Activated CD4-positive, alpha-beta T cell treated with anti-CD3 and anti-CD28 coated beads for 4 hours (primary cell): ENCODE measurements at places on chromosomes 3 and 15.

DNA sequence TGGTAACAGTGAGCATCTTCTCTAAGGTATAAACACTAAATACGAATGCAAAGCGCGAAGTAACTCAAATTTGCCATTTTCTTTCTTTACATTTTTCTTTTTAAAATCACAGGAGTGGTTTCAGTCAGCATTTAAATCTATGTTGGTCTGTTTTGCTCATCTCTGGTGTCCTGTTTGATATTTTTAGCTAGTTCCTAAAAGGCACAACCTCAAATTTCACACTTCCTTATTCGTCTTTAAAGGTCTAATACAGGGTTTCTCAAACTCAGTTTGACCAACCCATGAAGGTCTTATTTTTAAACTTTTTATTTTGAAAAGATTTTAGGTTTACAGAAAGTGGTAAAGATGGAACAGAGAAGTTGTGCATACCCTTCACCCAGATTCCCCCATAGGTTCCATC is 201.1 kb downstream of the MAGI1 start:
- no peak for DNase-seq

DNA sequence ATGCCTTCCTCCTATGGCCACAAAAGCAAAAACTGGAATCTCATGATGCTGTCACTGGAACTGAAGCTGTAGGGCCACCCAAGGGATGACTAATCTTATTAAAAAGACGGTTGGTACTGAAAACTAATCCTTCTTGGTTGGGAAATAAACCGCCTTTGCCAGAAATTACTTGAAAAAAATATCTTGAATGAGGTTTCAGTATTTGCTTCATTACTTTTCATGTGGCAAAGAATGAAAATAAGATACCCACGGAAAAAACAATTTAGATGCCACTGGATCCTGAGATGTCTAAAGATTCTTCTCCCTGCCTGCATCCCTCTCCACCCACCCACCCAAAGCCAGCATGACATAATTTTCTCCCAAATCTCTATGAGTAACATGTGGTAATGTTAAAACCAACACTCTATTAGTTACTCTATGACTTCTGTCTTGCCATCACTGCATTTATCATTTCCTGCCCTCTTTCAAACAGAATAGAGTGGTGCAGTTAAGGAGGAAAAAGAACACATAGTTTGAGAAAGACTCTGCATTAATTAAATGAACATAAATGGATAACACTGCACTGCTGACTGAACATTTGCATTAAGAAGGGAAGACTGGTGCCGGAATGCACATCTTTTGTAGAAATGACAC is 111.8 kb upstream of the DPH6 start:
- no peak for DNase-seq

DNA sequence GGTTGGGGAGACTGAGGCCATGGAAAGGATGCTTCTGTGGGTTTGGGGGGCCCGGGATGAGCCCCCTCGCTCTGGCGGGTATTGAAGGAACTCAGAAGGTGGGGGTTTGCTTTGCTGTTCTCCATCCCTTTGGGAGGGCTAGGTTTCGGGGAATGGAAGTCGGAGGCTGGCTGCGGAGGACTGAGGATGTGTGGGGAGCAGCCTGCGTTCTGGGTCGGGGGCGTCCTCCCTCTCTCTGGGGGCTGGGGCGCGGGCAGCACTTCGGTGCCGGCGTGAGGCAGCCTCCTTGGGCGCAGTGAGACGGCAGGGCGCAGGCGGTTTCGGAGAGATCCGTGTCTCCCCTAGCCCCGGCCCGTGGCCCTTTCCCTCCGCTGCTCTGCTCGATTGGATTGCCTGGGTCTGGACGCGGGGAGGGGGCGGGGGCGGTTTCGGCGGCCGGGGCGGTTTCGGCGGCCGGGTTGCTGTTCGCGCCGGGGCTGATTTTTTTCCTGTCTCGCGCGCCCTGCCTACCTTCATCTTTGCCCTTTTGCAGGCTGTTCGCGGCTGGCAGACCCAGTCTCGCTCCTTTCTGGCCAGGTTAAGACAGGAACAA is 1.4 kb downstream of the PTPRG start:
- no peak for DNase-seq

- peak; percentile 13 for DNase-seq
Observed at GRCh38 chr15:58070801-58071418, 5.4 kb upstream of the ALDH1A2 start.

- DNase-seq, result no peak
Observed at GRCh38 chr3:45777111-45777745, 19.1 kb downstream of the SLC6A20 start.

GRCh38 chr3:19866751-19867347 is 67.2 kb downstream of the EFHB start:
- DNase-seq, result peak; percentile 20

- no peak for DNase-seq
Observed at GRCh38 chr3:17749705-17750293, 7.4 kb upstream of the TBC1D5 start.

- no peak for DNase-seq
Observed at GRCh38 chr3:139306078-139306477, 37.7 kb upstream of the MRPS22 start.

GRCh38 chr3:23805210-23805632 is 534 bp upstream of the UBE2E1 start:
- no peak for DNase-seq

DNA sequence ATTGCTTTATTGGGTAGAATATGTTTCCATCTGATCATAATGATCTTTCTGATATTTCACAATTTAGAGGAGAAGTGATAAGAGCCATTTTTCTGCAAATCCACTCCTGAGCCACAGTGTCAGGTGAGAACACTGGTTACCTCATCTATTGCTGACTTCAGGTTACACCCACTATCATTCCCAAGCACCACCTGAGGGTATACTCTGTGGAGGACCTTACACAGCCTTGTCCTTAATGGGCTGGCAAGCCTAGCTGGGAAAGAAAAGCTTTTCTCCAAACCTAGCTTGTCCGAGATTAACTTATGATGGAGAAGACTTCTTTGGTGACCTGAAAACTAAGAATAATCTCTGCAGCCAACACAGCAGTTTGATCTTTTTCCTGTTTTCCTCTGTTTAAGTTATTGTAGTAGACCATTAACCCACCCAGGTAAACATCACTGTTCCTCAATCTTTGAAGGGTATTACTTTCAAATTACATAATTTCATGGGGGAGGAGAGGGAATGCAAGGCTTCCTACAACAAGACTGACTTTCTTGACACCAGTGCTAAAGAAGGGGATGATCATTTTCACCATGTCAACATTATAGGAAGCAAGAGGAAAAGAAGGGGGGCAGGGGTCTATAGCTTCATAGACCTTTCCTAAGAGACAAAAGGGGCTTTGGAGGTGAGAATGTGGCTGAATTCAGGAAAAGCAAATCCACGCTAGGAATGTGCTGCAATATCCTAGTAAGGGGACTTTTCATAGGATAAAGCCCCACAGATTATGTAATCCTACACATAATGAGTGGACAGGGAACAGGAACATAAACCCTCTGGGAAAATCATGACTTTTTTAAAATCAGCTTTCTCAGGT is 1.7 kb downstream of the NCEH1 start:
- DNase-seq, result no peak

DNA sequence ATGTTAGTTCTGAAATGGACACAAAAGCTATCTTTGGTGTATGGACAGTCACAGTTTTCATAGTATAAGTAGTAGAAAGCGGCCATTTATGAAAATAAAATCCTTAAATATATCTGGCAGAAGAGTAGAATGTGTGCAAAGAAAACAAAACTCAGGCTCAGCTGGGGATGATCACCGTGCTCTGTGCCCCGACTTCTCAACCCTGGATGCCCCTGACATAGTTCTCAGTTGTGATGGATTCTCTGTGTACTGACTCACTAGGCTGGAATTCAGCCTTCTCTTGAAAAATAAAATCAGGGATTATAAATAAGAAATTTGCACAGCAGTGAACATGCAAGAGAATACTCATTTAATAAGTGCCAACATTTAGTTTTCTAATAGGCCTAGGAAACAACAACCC is 925.1 kb upstream of the NR2F2 start:
- no peak for DNase-seq

DNA sequence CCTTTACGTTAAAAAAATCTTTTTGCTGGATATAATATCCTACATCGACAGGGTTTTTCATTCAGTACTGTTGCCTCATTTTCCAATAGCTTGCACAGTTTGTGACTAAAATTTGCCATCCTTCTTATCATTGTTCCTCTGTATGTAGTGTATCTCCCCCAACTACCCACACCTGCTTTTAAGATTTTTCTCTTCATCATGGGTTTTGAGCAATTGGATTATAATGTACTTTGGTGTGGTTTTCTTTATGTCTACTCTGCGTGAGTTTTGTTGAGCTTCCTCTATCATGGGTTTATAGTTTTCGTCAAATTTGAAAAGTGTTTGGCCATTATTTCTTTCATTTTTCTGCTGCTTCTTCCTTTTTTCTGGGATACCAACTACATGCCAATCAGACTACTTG is 39.6 kb upstream of the MEF2A start:
- DNase-seq, result no peak

DNA sequence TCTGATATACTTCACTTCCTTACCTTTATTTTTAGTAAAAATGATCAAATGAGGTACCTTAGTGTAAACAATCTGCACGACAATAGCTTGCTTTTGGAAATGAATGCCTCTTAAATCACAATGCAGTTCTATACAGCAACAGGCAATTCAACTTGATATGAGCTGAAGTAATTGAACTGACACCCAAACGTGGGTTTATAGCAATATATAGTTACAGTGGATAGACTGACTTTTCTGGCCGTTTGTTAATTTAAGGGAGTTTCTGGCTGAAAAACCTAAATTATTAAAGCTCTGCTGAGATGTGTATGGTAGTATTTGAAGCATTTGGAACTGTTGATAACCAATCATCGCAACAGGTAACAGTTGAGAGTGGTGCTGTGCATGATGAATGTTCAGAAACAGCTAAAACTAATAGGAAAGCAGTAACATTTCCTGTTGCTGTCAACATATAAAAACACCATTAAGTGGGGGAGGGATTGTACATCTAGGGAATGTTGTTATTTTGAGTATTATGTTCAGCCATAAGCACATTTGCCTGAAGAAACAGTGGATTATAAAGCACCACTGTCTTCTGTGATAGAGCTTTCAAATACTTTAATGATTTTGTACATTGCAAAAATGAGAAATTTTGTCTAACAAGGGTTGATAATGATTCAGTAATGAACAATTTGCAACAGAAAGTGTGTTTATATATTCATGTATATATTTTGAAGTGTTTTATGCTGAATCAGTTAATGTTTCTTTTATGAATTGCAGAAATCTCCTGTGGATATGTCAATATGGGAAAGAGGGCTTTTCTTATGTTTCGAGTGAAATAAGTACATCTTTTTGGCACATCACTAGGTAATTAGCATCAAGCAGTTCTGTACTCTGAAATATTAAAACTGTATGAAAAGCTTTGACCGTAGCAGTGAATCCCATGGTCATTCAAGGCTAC is 176.1 kb downstream of the TCF12 start:
- DNase-seq, result no peak

DNA sequence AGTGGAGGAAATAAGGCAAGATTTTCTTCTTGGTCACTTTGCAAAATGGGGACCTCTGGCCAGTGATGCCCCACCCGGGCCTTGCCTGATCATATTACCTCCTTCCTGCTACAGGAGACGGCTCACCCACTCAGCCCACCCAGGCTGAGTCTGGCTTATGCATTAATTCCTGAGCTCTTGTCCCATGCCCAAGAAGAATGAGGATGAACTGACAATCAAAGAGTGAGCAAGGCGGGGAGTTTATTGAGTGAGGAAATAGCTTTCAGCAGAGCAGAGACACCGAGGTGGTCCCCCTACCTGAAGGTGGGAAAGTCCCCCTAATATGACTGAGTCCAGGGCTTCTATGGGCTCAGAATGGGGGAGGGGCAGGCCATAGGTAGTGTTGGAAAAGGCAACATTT is 107.5 kb downstream of the EOMES start:
- DNase-seq, result no peak

GRCh38 chr15:84108728-84109127 is 126.8 kb upstream of the GOLGA6L4 start:
- no peak for DNase-seq

- no peak for DNase-seq
Observed at GRCh38 chr3:156218353-156218744, 98.0 kb downstream of the KCNAB1 start.

DNA sequence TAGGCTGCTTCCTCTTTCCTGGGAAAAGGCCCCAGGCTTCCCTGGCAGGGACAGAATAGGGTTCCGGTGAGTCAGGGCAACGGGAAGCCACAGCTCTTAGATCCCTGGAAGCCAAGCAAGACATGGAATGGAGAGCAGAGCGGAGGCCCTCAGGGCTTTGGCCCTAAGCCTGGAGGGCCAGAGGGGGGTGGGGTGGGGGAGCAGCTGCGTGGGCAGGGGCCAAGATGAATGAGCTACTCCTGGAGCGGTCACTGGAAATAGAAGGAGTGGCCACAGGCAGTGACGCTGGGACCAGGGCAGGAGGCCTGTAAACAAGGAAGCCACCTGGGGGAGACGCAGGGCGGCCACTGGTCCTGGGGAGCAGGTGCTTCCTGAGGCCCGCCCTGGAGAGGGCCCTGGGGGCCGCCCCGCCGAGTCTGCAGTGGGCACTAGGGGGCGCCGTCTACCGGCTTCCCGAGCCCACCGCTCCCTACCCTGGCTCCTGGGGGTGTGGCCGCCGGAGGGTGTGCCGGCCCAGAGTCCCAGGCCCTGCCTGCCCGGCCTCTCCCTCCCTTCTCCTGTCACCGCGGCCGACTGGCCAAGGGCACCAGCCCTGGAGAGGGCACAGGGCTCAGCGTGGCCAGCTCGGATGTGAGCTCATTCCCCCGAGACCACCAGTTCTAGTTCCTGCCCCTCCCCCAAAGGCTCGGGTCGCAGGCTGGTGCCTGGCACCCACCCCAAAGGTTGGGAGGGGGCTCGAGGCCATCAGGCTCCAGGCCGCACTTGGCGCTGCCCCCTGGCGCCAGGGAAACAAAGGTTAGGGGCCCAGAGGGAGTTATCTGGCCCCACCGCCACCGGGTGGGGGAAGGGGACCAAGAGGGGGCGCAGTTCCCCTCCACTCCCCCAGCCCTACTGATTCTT is 12.1 kb downstream of the VPS18 start:
- DNase-seq, result peak; percentile 73

- no peak for DNase-seq
Observed at GRCh38 chr3:13683288-13683687, 134.4 kb downstream of the FBLN2 start.

- no peak for DNase-seq
Observed at GRCh38 chr3:41188306-41188705, 11.0 kb upstream of the CTNNB1 start.

GRCh38 chr3:68151359-68151758 is 496.9 kb upstream of the SUCLG2 start:
- DNase-seq, result no peak

- DNase-seq, result no peak
Observed at GRCh38 chr3:152459118-152459515, 190.4 kb downstream of the MBNL1 start.

DNA sequence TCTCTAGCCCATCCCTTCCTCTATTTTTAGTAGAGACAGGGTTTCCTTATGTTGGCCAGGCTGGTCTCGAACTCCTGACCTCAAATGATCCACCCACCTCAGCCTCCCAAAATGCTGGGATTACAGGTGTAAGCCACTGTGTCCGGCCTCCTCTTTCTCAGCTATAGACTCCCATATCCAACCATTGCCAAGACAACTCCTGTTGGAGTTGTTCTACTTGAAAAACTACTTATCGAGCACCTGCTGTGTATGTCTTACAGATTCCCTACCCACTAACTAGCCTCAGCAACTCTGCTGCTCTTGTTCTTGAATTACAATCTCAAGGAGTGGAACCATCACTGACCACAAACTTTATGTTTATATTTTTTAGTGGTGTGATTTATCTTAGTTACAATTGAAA is 186.6 kb downstream of the SLC9A9 start:
- no peak for DNase-seq

- DNase-seq, result no peak
Observed at GRCh38 chr3:169615833-169616232, 47.7 kb downstream of the MECOM start.
